Hematopoietic multipotent progenitor cell treated with erythropoietin and hydrocortisone succinate and interleukin-3 and kit ligand, for 15 days (in vitro differentiated cells): ENCODE measurements at places on chromosomes 5 and 9.

GRCh38 chr9:103530934-103531333 lies 535.8 kb downstream of the CYLC2 start:
- no peak for DNase-seq

GRCh38 chr5:146249801-146250200 lies 46.4 kb downstream of the RBM27 start:
- no peak for DNase-seq

GRCh38 chr9:106092083-106092482 lies 397.7 kb downstream of the TMEM38B start:
- no peak for DNase-seq

GRCh38 chr9:136192289-136193126 lies 12.4 kb downstream of the LHX3 start:
- peak; percentile 75 for DNase-seq

DNA sequence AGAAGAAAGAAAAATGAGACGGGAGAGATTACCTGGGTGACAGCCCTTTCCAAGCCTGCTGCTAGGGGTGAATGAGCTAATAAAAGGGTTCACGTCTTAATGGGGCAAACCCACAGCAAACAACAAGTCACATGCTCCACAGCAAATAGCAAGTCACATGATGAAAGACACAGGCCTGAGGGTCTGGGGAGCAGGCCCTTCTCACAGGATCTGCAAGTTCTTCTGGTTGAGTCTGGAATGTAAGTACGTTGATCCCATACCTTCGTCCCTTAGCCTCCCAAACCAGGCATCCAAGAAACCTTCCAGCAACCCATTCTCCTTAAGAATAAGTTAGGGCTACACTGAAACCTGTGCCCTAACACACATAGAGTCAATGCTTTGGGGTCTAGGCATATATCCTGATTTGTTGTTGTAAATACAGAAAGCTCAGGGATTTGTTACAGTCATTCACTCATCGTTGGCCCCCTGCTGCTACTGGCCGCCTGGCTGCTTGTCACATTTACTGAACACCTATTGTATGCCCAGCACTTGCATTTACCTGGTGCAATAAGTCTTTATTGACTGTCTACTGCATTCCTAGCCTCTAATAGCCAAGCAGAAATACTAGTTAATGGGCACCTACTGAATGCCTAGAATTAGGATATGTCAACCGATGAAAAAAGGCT lies 43.3 kb upstream of the MSX2 start:
- DNase-seq, result no peak

DNA sequence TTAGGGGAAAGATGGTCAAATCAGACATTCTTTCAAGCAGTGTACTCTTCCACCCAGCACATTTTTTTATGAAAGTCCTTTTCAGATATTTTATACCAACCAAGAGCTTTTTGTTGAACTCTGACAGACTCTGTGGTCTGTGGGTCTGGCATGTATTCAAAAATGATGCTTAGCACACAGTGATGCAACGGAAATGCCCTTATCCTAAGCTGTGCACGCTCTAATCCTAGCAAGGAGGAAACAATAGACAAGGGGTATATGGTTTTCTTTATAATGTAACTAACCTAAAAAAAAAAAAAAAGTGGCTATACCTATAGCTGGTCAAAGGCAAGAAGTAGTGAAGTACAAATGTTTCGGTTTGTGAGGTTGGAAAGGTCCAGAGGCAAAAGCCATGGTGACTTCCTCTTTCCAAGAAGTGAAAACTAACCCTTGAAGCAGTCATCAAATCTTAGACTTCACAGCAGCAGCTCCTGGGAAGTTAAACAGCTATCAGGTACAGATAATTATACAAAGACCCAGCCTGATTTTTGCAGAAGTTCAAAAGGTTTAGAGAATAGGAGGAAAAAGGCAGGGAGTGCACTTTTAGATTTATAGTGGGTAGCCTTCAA lies 82.5 kb downstream of the SEMA6A start:
- DNase-seq, result no peak

DNA sequence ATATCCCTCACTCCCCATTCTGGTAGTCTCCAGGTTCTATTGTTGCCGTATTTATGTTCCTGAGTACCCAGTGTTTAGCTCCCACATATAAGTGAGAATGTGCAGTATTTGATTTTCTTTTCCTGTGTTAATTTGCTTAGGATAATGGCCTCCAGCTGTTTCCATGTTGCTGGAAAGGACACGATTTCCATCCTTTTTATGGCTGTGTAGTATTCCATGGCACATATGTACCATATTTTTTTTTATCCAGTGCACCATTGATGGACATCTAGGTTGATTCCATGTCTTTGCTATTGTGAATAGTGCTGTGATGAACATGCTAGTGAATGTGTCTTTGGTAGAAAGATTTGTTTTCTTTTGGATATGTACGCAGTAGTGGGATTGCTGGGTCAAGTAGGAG lies 98.2 kb downstream of the NNT start:
- DNase-seq, result no peak

DNA sequence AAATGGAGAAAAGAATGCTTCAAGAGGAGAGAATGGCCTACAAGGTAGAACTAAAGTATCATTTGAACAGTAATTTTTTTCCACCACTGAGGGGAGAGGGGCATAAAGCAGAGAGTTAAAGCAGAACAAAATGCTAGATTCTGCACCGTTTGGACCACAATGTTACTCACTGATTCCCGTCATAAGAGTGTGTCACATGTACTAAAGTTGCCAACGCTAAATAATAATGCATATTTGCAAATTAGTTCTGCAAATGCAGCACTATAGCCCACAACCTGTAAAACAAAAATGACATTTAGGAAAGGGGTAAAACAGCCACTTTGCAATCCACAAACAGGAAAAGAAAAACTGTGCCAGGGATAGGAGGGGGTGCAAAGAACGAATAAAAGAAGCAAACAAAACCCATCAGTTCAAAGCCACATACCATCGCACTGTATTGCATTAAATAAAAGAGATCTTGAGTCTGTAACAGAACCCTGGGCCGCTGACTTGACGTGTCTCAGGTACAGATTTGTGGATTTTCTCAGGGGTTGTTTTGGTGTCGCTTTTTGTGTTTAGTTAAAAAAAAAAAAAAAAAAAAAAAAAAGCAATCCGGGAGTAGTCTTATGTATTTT lies 7.7 kb upstream of the NFIB start:
- no peak for DNase-seq

DNA sequence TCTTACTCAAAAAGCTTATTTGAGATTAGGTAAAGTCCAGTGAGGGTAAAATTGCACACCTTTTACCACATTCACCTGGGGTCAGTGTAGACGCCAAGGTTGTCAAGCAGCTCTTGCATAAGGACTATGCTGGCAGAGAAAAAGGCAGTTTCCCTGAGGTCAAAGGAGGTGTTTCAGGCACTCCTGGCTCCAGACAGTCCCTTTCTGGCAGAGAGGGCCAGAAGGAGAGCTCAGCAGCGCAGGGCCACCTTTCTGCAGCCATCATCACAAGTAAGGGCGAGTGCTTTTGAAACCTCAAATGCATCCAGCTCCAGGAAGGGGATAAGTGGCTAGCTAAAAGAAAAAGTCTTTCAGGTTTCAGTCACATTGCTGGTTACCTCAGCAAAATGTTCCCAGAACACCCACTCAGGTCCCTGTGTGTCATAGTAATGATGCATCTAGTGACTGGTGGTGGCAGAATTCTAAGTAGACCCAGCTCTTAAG lies 16.7 kb upstream of the IL13 start:
- DNase-seq, result no peak

DNA sequence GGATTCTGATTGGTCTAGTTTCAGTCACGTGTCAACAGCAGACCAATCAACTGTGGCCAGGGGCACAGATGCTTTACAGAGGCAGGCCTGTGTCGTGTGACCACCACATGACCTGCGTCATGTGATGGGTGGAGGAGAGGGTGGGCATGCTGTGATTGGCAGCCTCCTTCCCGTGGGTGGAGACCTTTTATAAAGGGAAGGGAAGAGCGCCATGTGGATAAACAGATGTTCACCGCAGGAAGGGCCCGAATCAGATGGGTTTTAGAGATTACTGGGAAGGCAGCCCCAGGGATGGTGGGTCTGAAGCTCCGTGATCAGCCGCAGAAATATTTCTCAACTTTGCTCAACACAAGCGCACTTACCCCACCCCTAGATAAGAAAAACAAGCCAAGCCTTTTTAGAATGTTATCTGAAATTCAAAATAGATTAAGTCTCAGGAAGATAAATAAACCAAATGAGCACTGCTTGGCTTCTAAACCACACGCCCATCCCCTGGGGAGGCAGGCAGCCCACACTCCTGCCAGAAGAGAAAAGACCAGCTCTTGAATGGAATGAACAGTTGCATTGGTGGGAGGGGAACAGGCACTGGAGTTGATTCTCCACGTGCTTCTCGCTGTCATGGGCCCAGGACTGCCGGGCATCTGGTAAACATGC lies 43.6 kb downstream of the ROPN1L start:
- peak; percentile 9 for DNase-seq

DNA sequence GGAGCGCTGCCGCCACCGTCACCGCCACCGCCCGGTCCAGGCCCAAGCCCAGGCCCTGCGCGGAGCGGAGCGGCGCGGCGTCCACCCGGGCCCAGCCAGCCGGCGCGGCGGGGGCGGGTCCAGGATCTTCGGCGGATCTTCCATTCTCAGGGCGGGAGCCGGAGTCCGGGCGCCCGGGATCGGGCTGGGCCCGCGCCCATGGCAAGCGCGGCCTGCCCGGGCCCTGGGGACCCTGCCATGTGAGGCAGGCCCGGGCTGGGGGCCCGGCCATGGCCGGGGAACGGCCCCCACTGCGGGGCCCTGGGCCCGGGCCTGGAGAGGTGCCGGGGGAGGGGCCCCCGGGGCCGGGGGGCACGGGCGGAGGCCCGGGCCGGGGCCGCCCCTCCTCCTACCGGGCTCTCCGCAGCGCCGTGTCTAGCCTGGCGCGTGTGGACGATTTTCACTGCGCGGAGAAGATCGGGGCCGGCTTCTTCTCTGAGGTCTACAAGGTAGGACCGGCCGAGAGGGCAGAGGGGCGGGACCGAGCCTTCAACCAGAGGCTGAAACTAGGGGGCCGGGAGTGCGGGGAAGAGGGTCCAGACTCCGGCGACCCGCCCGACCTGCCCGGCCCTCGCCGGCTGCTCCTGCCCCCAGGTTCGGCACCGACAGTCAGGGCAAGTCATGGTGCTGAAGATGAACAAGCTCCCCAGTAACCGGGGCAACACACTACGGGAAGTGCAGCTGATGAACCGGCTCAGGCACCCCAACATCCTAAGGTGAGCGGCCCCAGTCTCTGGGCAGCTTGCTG lies 482 bp downstream of the TESK1 start:
- peak; percentile 7 for DNase-seq

DNA sequence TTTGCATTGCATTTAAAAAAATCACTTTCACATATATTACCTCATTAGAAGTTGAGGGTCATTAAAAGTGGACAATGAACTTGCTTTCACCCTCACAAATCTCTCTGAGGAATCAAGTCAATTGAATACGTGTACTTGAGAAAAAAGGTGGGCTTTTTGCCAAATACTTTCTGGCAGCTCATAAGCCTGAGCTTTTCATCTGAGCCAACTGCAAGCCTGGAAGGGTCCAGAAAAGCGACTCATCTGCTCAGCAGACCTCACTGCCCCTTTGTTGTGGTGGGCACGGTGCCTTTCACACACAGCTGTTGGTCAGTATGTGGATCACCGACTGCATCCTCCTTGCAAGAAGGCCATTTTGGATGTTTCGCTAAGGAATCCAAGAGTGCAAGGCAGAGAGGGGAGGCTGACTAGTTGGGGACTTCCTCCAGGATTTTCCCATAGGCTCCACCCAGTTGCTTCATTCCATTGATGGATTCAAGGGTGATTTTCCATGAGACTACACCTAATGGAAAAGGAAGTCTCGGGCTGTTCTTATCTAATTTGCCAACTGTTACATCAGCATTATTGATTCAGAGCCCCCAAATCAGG lies 564.7 kb downstream of the PDE4D start:
- no peak for DNase-seq

- DNase-seq, result no peak
Observed at GRCh38 chr9:83934569-83935275, 13.5 kb upstream of the KIF27 start.

DNA sequence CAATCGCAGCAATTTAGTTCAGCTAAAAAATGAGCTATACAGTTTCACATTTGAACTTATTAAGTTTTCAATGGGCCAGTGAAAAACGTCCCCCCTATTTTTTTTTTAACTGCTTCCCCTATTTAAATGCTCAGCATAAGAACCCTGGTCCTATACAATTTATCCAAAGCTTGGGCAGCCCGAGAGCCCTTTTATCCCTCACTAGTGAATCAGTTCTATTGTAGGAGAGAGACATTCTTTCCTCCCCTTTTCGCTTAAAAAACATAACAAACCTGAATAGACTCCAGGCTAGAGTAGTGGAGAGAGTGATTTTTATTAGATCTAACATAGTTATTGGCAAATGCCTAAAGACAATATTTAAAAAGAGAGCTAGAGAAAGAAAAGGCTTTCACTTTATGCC lies 1.4 kb downstream of the LIX1 start:
- DNase-seq, result no peak
